Eye (tissue), 1 donor: ENCODE measurements at places on chromosomes 1 and 21.

GRCh38 chr1:200082329-200082728, 54.8 kb downstream of the NR5A2 start:
- no peak for DNase-seq

DNA sequence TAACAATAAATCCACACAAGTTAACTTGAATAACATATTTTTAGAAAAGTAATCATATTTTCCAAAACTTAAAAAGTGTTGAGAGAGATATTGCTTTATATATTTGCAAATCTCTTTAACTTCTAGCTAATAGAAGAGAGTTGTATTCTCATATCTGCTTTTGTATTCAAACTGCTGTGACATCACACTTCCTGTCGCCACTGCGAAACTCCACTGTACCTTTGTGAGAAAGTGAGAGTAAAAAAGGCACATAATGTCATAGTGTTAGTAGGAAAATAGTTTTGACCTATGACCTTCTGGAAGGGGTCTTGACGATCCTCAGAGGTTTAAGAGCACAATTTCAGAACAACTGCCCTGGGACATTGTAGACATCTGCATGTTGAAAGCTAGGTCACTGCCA, 21.6 kb downstream of the AK5 start:
- no peak for DNase-seq

DNA sequence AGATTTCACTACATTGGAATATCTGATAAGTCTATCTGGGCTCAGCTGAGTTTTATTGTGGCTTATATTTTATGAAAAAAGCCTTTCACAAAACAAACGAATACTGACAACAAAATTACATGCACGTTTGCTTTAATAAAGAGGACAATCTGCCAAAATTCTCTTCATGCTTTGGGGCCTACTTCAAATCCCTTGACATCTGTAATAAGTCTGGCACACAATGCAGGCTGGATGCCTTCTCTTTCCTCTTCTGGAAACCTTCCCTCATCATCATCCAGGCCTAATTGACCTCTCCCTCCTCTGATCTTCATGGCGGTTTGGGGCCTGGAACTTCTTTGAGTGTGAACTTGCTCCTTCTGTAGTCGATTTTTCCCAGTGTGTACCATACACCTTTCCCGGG, 70.3 kb downstream of the MAP10 start:
- no peak for DNase-seq

GRCh38 chr1:76330991-76331603, 256.6 kb downstream of the ST6GALNAC3 start:
- DNase-seq, result peak; percentile 76

GRCh38 chr1:203777596-203777995, 12.6 kb downstream of the LAX1 start:
- DNase-seq, result no peak

DNA sequence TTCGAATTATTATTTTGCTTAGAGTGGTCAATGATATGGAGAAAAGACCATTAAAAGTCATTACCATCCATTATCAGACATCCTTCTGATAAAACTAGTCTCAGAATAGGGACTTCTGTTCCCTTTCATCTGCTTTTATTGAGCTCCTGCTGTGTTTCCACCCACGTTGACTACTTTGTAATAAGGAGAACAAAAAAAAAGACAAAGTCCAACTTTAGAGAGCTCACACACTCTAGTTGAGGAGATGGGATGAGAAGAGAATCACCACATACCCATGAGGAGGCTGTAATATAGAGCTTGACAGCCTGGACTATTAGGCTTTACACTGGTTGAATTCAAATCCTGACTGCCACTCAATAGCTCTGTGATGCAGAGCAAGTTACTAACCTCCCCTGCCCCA, 27.8 kb upstream of the ALDH9A1 start:
- no peak for DNase-seq

- no peak for DNase-seq
Observed at GRCh38 chr1:15344800-15345704, 64.6 kb upstream of the EFHD2 start.

DNA sequence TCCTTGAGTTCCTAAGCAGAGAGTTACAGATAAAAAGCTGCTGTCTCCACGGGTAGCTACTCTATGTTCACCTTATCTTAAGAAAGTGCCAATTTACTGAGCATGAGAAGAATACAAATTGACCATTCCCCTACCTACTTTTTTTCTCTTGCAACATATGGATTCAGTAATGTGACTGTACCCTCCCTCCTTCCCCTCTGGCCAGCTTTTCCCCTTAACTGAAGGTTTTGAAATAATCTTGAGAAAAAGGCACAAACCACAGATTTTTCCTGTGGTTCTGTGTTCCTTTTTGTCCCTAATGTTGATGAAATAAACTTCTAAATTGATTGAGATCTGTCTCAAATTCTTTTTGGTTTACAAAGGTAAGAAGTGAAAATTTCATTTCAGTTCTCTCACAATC, 2.6 kb upstream of the CD2 start:
- no peak for DNase-seq

DNA sequence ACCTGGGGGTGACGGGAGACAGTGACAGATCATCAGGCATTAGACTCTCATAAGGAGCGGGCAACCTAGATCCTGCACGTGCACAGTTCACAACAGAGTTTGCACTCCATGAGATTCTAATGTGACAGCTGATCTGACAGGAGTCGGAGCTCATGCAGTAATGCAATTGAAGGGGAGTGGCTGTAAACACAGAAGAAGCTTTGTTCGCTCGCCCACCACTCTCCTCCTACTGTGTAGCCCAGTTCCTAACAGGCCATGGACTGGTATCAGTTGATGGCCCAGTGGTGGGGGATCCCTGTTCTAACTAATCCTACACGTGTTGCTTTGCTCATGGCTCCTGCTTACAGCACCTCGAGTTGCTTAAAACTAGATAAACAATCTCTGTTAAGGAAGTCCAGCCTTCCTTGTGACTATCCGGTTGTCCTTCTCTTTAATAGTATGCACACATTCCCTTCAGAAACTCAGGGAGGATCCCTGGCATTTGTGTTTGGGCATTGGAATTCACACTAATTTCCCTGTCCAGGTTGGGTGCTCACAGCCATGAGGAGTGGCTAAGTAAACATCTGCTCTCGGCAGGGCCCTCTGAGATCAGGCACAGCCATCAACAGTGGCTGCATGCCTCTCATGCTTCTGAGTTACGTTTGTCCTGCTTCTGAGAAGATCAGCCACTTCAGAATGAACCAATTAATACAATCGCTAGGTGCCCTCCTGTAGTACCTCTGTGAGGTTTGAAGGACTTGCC, 21.1 kb upstream of the F3 start:
- no peak for DNase-seq

DNA sequence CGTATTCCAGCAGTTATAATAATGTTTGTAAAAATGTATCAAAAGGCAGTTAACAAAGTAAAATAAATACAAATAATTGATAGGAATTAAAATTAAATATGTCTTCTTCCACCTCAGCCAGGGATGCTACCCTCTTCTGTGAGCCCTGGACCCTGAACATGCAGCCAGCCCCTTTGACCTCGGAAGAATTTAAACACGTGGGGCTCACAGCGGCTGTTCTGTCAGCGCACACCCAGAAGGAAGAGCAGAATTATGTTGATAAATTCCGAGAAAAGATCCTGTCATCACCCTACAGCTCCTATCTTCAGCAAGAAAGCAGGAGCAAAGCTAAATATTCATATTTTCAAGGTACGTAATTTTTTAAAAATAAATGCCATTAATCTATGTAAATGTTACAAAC, 26.5 kb downstream of the UTS2 start:
- no peak for DNase-seq

DNA sequence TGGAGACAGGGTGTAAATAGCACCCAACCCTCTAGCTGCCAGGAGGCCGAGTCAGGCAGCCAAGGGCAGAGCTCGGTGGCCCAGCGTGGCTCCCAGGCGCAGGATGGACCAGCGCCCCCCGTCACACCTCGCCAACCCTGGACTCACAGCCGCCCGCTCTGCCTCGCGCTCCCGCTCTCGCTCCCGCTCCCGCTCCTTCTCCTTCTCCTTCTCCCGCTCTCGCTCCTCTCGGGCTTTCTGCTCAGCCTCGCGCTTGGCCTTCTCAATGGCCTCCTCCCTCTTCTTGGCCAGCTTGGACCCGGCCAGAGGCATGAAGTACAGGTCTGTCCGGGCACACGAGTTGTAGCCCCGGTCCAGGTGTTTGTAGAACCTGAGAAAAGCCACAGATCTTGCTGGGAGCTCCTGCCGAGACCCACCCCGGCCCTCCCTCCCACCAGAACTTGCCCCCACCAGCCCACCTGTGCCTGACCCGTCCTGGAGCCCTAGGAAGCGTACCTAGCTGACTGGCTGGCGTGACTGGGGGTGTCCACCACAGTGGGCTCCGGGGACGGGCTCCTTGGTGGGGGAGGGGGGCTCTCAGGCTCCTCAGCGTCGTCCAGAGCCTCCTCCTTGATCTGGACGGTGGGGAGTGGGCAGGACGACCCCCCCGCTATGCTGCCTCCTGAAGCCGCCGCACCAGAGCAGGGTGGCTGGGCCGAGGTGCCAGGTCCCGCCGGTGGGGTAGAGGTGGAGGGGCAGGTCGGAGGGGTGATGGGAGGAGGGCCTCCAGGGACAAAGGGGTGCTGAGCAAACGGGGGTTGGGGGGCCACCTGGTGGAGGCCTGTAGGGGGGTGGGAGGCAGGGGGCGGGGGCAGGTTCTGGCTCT, 41.9 kb downstream of the SLC45A1 start:
- no peak for DNase-seq

DNA sequence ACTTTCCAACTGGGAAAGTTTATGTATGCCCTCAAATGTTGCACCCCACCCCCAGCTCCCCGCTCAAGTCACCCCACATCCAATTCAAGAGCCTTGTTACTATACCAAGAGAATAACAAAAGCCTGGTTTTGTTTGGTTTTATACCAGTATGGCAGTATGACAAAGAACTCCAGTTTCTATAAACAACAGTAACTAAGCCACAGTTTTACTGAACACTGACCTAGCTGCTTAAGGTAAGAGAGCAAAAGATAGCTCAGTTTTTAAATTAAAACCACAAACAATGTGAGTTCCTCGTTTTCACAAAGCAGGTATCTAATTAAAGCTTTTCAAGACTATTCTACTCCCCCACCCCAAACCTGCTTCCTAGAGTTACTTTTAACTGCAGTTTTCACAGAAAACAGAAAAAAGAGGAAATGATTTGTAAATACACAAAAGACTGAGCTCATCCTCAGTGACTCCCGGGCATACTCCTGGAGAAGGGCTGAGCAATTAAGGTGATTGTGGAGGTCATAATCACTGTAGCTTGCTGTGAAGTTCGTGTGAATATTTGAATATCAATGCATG, 59.3 kb upstream of the LHX8 start:
- no peak for DNase-seq

DNA sequence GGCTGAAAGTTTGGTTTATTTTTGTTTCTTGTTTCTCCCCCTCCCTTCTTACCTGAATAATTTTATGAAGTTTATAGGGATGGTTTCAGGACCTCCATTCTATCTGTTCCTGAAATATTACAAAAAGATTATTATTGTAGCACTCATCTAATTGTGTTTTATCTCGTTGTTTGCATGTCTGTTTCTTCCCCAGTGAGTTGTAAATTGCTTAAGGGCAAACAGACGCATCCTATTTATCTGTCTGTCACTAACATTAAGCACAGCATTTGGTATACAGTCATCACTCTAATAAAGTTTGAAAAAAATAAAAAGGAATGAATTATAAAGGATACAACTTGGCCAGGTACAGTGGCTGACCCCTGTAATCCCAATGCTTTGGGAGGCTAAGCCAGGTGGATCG, 123.5 kb downstream of the LRRC7 start:
- no peak for DNase-seq

- no peak for DNase-seq
Observed at GRCh38 chr1:3923378-3924185, 23.5 kb upstream of the C1orf174 start.

- no peak for DNase-seq
Observed at GRCh38 chr21:24050231-24050630, 1557.0 kb downstream of the MRPL39 start.

DNA sequence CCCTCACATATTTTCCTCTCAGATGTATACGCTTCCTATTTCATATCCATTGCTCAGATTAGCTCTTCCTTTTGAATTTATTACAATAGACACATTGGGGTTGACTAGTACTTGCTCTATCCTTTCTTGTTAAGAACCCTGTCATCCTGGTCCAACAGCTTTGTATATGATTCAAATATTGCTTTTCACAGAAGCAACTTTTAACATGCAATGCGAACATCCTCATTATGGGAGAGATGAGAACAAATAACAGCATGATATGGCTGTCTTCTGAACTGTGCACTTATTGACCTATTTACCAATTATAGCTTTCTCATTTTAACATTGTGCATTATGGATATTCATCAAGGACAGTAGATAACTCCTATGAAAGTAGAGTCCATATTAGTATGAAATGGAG, 510.8 kb downstream of the PTPRC start:
- peak; percentile 65 for DNase-seq

DNA sequence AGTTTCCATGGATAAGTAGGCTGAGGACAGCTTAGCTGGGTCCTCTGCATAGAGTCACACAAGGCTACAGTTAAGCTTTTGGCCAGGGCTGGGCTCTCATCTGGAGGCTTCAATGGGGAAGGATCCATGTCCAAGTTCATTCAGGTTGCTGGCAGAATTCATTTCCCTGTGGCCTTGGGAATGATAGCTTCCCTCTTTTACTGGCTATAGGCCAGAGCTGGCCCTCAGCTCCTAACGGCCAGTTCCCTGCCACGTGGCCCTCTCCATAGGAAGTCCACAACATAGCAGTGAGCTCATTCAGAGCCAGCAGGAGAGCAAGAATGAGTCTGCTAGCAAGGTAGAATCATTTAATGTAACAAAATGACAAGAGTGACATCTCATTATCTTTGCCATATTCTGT, 15.1 kb upstream of the PODN start:
- no peak for DNase-seq

DNA sequence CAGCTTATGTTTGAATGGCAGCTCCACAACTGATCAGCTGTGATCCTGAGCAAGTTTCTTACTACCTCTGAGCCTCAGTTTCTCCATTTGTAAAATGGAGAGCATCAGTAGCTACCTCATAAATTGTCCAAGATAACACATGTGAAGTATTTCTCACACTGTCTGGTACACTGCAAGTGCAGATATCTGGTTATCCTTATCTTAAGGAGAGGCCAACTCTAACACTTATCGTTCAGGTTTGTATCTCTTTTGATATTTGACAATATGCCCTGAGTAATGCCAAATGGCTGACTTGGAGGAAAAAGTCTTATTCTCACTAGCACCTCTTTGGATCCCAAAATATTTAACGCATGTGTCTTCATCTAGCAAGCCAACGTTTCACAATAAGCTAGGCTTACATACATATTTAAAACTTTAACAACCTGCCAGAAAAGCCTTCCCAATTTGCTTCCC, 2.7 kb downstream of the CSRP1 start:
- DNase-seq, result no peak
